Stimulated activated CD4-positive, alpha-beta T cell treated with anti-CD3 and anti-CD28 coated beads, TNF-alpha, amount 100 ng/mL, for 48 hours (primary cell): ENCODE measurements at places on chromosomes 6 and 20.

GRCh38 chr6:34511214-34511914 is 44.8 kb downstream of the SPDEF start:
- DNase-seq, result no peak

DNA sequence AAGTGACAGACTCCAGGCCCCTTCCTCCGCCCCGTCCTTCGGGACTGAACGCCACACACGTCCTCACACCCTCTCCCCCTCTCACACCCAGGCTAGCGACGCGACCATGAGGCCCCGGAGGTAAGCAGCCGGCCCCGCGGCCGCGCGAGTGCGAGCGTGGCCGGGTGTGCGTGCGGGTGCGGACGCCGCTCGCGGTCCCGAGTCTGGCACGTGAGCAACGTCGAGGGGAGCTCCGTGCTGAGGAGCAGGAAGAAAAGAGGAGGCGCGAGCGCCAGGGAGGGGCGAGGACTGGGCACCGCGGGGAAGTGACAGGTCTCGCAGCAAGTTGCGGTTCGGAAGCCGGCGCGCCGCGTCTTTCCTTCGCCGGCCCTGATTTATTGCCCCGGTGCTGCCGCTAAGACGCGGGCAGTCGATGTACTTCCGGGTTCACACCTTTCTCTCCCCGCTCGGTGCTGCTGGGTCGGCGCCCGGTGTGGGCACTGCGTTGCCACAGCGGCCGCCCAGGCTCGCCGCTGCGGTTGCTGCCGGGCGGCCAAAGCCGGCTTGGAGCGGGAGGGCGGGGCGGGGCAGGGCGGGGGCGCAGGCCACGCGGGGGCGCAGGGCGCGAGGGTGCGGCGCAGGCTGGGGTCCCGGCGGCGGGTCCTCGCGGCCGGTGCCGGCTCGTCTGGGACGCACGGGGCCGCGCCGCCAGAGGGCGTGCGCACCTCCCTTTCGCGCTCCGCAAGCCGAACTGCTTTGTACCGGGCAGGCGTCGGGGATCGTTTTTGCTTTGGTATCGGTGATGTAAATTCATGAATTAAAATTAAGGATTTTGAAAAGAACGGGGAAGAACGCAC is 15.8 kb upstream of the LIN28B start:
- no peak for DNase-seq

DNA sequence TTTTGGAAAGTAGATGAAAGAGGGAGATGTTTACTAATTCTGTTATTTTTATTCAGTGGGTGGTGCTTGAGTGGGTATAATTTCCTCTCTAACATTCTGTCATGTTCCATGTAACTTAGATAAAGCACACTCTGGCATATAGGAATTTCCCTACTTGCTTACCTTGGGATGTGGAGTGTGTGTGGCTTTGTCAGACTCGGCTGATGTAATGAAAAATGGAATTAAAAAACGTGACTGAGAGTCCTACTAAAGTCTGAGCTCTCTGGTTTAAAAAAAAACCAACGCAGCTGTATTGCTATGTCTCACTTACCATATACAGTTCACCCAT is 98.3 kb downstream of the JARID2 start:
- no peak for DNase-seq

DNA sequence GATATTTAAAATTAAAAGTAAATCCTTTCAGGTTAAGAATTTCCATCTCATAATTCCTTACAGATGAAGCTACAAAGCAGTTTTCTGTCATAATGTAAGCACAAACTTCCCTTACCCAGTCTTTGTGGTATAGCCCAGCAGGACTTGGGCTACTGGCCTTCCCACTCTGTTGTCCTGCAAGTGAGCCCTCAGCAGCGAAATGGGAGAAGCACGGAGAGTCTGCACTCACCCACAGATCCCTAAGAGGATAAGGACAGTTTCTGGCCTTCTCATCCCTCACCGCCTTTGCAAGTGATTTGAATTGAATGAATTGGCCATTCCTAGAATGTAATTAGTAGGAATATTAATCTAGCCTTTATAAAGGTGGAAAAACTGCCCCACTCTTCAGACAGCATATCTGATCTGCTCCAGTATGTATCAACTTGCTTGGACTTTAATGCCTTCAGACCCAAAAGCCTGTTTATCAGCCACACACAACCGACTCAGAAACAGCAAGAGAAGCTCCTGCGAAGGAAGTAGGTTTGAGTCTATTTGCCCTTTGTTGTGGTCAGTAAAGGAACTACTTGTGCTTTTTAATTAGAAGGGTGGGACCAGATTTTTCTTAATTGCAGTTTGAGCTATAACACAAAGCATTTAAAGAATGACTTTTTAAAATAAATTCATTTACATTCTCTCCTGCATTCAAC is 29.9 kb upstream of the PRDM1 start:
- no peak for DNase-seq

DNA sequence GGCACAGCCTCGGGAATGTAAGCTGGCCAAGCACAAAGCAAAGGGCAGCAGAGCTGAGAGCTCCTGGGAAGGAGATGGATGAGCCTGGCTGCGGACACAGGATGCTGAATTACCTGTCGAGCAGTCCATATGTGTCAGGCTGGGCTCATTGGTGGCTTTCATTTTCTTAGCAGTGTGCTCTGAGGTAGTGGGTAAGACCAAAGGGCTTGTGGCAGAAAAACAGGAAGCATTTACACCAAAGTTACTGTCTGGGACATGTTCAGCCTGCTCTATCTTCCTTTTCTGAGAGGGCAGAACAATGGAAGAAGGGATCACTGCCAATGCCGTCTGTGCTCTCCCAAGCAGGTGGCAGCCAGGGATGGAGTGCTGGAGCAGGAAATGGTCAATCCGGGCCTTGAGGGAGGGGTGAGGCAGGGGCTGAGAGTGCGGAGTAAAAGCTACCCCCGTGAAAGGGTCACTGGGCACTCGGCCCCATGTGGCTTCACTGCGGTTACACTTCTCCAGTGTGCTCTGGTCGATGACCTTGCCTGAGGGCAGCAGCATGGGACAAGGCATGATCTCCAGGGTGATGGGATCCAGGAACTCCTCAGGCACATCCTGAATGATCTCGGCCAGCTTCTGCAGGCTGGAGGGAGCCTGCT is 36.9 kb upstream of the AVP start:
- no peak for DNase-seq

GRCh38 chr20:5260889-5261288 is 55.9 kb downstream of the PROKR2 start:
- DNase-seq, result no peak

DNA sequence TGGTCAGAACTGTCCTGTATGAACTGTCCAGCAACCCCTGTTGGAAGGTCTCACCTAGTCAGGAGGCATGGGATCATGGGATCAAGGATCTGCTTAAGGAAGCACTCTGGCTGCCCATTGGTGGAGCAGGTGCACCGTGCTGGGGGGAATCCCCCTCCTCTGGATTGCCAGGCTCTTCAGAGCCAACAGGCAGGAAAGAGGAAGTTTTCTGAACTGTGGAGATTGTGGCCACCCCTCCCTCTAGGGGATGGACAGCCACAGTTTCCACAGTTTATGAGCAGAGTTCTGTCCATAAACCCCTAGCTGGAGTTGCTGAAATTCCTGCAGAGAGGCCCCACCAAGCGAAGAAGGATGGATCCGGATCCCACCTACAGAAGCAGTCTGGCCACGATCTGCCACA is 13.0 kb upstream of the HLA-DQB1 start:
- DNase-seq, result no peak

- DNase-seq, result peak; percentile 43
Observed at GRCh38 chr6:10720265-10720959, 2.5 kb upstream of the TMEM14C start.

DNA sequence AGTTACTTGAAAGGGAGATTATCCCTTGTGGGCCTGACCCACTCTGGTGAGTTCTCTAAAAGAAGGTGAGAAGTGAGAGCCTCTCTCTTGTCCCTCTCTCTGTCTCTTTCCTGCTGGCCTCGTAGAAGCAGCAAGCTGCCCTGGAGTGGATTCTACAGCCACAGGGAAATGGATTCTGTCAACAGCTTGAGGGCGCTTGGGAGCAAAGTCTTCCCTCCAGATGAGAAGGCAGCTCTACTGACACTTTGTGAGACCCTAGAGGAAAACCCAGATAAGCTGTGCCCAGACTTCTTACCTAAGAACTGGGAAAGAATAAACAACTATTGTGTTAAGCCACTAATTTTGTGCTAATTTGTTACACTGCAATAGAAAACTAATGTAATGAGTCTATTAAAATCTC is 39.9 kb downstream of the ANKRD60 start:
- DNase-seq, result no peak

GRCh38 chr20:64057628-64058498 is 5.1 kb upstream of the TCEA2 start:
- DNase-seq, result peak; percentile 90

GRCh38 chr6:12735786-12736185 is 19.2 kb downstream of the PHACTR1 start:
- DNase-seq, result no peak

GRCh38 chr6:15441215-15441868 is 195.5 kb downstream of the JARID2 start:
- no peak for DNase-seq

GRCh38 chr20:49381558-49382493 is 100.6 kb downstream of the KCNB1 start:
- no peak for DNase-seq

DNA sequence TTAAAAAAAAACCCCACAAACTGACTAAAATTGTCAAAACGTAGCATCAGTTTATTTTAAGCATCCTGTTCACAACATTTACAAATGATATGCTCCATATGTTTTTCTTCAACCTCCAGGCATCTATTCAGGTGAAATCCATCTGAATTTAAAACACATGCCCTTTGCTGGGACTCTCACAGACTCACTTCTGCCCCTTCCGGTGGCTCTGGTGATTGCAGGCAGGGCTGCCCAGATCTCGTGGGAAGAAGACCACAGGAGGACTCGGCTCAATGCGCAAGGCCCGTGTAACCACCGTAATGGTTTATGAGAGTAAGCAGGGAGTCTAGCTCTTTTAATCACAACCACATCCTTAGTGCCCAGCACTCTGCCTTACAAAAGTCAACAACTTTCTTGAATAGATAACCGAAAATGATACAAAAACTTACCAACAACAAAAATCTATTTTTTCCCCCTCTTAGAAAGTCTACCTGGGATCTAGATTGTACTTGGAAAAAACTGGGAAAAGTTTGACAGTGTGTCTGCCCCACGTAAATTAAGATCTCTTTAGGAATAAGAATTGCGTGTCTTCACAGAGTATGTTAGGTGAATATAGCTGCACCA is 139.1 kb downstream of the KIF16B start:
- DNase-seq, result peak; percentile 20

DNA sequence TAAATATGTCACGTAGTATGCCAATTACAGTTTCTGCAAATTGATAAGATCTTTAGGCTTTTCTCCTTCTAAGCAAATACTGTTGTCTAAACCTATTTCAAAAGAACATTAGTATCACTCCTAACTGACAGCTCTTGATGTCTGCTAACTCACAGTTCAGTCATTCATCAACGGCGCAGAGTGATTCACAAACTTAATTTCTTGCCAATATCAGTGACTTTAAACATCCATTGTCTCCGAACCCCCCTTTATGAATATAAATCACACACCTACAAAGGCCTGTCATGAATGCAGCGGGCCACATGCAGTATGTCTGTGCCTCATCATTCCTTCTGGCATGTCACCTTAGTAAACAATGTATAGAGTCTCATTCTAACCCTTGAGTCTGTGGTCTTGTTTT is 420.6 kb downstream of the CDC5L start:
- no peak for DNase-seq

- DNase-seq, result peak; percentile 33
Observed at GRCh38 chr6:118283766-118284165, 264.3 kb upstream of the PLN start.

DNA sequence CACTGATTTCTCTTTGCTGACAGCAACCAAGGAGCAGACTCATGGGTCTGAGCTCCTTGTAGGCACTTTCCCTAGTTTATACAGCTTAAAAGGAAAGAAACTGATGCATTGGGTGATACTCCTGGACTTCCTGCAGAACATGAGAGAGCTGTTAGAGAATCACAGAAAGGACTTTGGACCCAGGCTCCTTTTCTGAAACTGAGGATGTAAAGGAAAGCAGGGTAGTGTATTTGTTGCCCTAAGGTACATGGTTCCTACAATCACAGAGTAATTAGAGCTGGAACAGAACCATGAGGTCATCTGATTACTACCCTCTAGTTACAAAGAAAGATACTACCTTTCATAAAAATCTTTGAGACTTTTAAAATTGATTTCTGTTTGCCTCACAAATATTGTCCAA is 477.1 kb upstream of the SPTLC3 start:
- no peak for DNase-seq

DNA sequence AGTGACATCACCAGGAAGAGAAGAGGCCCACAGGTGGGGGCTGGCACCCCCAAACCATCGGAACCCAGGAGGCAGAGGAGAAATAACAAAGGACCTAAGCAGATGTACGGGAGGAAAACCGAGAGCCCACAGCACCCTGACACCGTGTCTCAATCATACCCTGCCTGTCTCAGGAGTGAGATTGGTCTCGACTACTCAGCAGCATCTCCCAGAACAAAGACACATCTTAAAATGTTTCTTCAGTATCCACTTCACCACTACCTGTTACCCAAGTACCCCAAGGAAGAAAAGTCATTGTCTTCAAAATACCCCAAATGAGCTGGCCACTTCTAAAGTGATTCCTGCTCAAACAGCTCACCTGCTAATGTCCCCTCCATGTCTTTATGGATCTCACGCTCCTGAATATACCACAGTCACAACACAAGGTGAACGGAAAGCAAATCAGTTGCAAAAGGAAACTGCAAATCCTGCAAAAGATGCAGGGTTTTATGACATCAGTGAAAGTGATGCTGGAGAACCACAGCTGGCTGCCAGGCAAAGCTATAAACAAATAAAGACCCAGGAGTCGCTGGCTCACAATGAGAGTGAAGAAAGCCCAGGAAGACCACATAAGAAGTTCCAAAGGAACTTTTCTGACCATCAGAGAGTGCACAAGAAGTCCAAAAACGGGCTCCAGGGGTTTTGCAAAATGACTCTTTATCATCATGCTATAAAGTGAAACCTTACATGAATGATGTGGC is 44.1 kb downstream of the PREX1 start:
- DNase-seq, result peak; percentile 23

- peak; percentile 52 for DNase-seq
Observed at GRCh38 chr6:134178161-134179044, 126.0 kb upstream of the SLC2A12 start.

GRCh38 chr6:140874066-140874465 is 1258.7 kb upstream of the GJE1 start:
- DNase-seq, result no peak

DNA sequence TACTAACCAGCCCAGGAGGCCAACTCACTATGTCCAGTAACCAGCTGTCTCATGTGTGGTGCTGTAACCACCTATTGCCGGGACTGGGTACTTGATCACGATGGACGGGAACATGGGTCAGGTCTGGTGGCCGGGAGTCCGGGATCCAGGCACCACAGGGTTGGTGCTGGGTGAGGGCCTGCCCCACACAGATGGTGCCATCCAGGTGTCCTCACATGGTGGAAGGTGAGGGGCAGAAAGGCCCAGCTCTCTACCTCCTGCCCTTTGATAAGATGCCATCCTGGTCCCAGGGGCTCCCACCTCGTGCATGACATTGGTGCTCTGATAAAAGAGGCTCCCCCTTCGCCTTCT is 116.3 kb downstream of the TAF4 start:
- no peak for DNase-seq

- DNase-seq, result no peak
Observed at GRCh38 chr20:31721408-31722256, 1.0 kb downstream of the BCL2L1 start.

GRCh38 chr6:11459079-11459610 is 78.4 kb upstream of the TMEM170B start:
- no peak for DNase-seq

GRCh38 chr20:43942667-43943285 is 28.1 kb downstream of the TOX2 start:
- no peak for DNase-seq
